Psoas muscle (tissue), 8 donors: ENCODE measurements at places on chromosomes 2 and 18.

GRCh38 chr2:227186751-227187150 is 22.3 kb downstream of the COL4A3 start:
- DNase-seq, result no peak

- no peak for DNase-seq
Observed at GRCh38 chr2:2280483-2280882, 50.6 kb downstream of the MYT1L start.

GRCh38 chr2:46814160-46814961 is 101.2 kb downstream of the MCFD2 start:
- peak; percentile 74 for DNase-seq

- no peak for DNase-seq
Observed at GRCh38 chr2:118852605-118853128, 5.2 kb upstream of the EN1 start.

GRCh38 chr2:182359990-182360662 is 66.7 kb downstream of the PDE1A start:
- no peak for DNase-seq

DNA sequence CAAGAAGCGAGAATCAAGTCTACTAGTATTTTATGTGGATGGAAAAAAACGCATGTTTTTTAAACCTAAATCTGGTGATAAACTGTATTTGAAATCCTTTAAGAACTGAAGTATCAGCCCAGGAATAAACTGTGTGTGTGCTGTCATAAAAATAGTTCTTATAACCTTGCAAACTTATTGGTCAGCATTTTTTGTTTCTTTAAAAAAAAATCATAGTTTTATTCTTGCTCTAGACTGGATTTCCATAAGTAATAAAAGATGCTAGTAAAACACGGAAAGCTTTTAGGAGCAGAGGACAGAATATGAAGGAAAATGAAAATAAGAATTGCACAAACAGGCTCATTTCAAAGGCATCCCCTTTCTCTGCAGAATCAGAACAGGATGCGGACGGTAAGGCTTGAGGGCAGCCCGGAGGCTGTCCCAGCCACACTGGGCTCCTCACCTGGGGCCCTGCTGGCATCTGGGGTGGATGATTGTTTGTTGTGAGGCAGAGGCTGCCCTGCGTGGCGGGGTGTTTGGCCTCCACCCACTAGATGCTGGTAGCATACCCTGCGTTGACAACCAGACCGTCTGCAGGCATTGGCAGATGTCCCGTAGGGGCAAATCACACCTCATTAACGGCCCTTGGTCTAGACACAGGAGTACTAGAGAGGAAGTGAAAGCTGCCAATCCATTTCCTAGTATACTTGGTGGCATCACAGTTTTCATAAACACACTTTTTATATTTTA is 52.5 kb downstream of the MBP start:
- DNase-seq, result no peak

GRCh38 chr2:216922175-216922780 is 62.4 kb upstream of the TNP1 start:
- DNase-seq, result no peak

GRCh38 chr18:44887227-44887631 is 206.5 kb downstream of the SETBP1 start:
- DNase-seq, result no peak
